Mucosa of descending colon (tissue), 3 donors: ENCODE measurements at places on chromosomes 11 and 22. TPM values are rescaled to one million over a fixed set of nuclear protein-coding genes. Genes with fewer than 3 reads are reported as not detected.

DNA sequence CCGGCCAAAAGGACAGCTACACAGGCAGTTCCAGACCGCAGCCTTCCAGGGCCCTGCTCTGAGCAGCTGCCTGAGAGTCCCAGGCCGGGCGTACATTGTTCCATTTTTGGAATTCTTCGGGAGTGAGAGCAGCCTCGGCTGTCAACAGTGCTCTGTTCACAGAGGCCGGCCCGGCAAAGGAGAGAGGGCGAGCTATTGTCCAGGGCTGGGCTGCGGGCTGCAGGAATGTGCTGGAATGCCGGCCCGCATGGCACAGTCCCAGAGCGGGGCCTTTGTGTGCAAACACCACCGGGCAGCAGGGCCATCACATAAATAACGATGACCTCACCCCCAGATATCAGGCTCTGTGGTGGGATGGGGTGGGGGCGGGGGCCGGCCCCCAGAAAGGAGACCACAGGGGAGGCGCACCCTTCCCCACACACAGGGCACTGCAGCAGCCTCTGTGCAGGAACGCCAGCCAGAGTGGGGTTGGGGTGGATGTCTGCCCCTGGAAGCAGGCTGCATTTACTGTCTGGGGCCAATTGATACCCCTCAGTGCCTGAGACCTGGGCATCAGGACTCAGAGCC is 15.8 kb downstream of the LINC01488 start:
- peak; percentile 30 for DNase-seq

DNA sequence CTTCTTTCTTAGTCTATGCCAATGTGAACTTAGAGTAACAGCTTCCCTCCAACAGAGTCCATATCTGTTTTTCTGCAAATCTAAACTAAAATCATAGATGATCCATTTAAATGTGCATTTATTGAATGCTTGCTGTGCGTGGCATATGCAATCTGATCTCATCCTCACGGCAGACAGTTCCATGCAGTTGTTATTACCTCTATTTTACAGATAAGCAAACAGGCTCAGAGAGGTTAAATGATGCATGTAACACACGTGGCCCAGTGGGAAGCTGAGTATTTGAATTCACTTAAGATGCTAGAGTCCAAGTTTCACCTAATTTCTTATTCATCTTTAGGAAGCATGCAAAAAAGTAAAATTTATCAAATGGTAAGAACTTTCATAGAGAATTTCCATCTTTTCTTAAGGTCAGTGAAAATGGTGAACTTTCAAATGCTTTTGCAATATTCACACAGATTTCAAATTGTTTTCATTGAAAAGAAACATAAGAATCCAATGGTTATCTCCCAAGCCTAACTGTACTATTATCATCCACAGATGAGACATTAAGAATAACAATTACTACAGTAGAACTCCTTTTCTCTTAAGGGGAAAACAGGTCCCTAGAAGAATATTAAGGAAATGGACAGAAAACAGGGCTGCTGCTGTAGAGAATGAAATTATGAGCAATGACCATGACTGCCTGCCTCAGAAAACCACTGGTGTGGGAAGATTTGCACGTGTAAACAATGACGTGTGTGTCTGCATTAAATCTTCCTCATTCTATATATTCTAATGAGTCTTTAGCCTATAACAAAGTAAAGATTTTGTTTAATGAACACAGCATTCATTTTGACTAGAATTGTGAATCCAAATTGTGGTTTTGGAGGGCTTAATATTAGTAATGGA is 1171.3 kb downstream of the LRRC4C start:
- no peak for DNase-seq

The ACR gene
- total RNA-seq, result 1.4 TPM

DNA sequence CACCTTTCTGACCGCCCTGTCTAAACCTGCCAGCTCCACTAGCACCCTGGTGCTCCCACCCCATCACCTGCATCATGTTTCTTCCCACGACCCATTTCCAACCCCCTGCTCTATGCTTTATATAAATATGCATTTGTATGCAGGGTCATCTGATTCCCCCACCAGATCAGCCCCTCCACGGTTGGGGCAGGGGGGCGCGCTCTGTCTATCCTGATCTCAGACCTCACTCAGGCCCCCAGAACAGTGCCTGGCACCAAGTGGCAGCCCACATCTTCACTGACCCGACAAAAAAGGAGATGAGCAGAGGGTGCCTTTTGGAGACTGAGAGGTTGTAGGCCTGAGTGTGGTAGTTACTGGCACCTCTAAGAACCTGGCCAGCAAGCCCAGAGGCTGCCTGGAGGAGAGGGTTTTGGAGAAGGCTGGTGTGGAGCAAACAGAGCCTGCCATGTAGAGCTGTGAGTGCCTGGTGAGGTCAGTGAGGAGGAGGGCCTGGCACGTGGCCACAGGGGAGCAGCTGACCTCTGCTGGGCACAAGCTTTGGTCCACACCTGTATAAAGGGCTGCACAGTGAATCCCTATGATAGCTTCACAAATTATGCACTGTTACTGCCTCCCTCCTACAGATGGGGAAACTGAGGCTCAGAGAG is 86.3 kb upstream of the RTL6 start:
- DNase-seq, result peak; percentile 5

DNA sequence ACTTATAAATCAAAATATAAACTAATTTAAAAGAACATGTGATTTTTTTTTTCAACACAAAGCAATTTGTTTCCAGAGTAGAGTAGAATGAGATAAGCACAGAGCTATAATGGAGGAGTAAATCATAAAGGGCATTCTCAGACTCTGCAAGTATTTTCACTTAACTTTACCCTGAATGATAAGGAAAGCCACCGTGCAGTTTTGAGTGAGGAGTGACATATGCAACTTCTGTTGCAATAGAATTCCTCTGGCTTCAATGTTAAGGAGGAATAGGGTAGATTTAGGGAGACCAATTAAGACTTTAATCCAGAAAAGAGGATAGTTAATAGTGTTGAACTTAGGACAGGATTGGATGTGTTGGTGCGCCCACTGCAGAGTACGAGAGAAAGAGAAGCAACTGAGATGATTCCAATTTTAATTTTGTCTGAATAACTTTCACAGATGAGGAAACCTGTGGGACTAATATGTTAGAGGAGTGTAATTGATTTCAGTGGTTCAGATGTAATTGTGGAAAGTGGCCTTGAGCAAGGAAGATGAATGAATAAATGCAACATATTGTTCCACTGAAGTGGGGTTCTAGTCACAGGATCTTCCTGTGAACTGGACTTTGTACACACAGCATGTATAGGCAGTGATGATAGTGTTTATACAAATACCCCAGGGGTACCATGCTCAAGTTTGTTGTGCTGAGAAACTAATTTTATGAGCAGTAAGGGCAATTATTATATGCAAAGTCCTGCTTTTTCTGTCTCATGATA is 255.5 kb upstream of the ANO3 start:
- no peak for DNase-seq

DNA sequence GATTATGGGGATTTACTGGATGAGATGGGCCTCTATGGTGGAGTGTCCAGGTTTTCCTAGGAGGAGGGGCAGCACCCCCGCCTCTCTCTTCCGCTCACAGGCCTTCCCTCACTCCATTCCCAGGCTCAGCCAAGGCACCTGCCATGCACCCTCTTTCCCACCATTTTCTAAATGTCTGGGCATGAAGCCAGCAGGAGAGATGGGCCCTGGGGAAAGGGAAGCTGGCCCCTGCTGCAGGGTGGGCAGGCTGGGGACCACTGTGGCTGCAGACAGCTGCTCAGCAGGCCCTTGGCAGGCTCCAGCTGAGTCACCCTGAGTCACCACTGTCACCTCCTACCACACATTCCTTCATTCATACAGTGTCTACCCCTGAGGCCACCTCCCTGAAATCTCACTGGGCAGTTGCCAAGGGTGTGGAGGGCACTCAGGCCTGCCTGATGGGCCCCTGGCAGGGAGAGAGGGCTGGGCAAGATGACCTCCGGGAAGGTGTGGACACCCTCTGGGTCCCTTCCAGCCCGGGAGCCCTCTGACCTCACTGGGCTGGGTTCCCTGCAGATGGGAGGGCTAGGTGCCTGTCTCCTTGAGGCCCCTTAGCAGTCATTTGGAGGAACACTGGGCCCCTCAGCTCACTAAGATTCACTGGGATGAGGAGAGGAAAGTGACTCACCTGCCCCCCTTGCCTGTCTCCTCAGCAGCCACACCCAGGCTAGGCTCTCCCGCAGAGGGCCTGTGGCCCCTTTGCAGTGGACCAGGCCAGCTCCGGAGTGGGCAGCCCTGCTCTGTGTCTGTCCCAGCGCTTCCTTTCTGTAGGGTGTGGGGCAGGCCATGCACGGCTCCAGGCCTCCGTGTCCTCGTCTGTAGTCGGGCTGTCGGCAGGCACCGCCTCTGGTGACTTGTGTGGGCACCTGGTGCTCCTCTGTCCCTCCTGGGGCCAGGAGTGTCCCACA is 7.8 kb downstream of the MYEOV start:
- peak; percentile 77 for DNase-seq

- DNase-seq, result no peak
Observed at GRCh38 chr11:73995247-73995646, 12.6 kb upstream of the UCP2 start.

The CLMP gene
- total RNA-seq, result 4.7 TPM

The HSD17B12 gene
- total RNA-seq, result 119 TPM

The CENPM gene
- total RNA-seq, result 7.5 TPM
